ENCODE measurements at places on chromosomes 2 and 18. TPM values are rescaled to one million over a fixed set of nuclear protein-coding genes. Genes with fewer than 3 reads are reported as not detected.

Gene SKA1
- 0.90 TPM for polyA plus RNA-seq

Gene STAT4
- 1.9 TPM for polyA plus RNA-seq

Gene SPRED2
- 0.94 TPM for polyA plus RNA-seq

Gene ANKRD30B
- not detected for polyA plus RNA-seq

Gene DLX1
- polyA plus RNA-seq: not detected

Gene KRCC1
- 38.0 TPM for polyA plus RNA-seq

Gene SLC4A5
- 1.2 TPM for polyA plus RNA-seq

Gene SLC8A1
- polyA plus RNA-seq: not detected

Gene AP1S3
- 23.0 TPM for polyA plus RNA-seq

Gene UGT1A8
- not detected for polyA plus RNA-seq

Gene WDCP
- 5.8 TPM for polyA plus RNA-seq

Gene COL3A1
- polyA plus RNA-seq: not detected

Gene C2orf92
- 1.4 TPM for polyA plus RNA-seq

Gene TNFAIP6
- not detected for polyA plus RNA-seq

Gene CDH19
- not detected for polyA plus RNA-seq

Gene IRS1
- 0.21 TPM for polyA plus RNA-seq

Gene DNER
- polyA plus RNA-seq: not detected

Gene NCKAP5
- polyA plus RNA-seq: not detected

Gene AGXT
- not detected for polyA plus RNA-seq

Gene NOSTRIN
- not detected for polyA plus RNA-seq

Gene OTOS
- not detected for polyA plus RNA-seq

Gene NYAP2
- polyA plus RNA-seq: not detected

Gene BCL11A
- polyA plus RNA-seq: 189 TPM

Gene MYCN
- polyA plus RNA-seq: not detected

Gene RGPD4
- polyA plus RNA-seq: not detected

Gene IGFBP5
- not detected for polyA plus RNA-seq

Gene OR6B2
- polyA plus RNA-seq: not detected

Gene ASNSD1
- polyA plus RNA-seq: 43.5 TPM

Gene CAMKMT
- 12.2 TPM for polyA plus RNA-seq

Gene POTEJ
- polyA plus RNA-seq: not detected

Gene SULT1C4
- polyA plus RNA-seq: not detected

Gene CRYGC
- polyA plus RNA-seq: not detected

Gene FBXO15
- 0.90 TPM for polyA plus RNA-seq

Gene UBXN4
- polyA plus RNA-seq: 113 TPM

Gene PJVK
- polyA plus RNA-seq: 0.15 TPM

Gene LYPD1
- polyA plus RNA-seq: not detected

Gene RPRM
- polyA plus RNA-seq: not detected

Gene ADD2
- 17.3 TPM for polyA plus RNA-seq

Gene LBX2
- polyA plus RNA-seq: not detected

Gene ATG9A
- 19.6 TPM for polyA plus RNA-seq

Data from IgD-negative memory B cell (primary cell).